Sigmoid colon (tissue), 7 donors: ENCODE measurements at places on chromosomes 16 and 17. TPM values are rescaled to one million over a fixed set of nuclear protein-coding genes. Genes with fewer than 3 reads are reported as not detected.
A peak's percentile ranks its signal among the peaks of the same experiment; 100 is the strongest.

DNA sequence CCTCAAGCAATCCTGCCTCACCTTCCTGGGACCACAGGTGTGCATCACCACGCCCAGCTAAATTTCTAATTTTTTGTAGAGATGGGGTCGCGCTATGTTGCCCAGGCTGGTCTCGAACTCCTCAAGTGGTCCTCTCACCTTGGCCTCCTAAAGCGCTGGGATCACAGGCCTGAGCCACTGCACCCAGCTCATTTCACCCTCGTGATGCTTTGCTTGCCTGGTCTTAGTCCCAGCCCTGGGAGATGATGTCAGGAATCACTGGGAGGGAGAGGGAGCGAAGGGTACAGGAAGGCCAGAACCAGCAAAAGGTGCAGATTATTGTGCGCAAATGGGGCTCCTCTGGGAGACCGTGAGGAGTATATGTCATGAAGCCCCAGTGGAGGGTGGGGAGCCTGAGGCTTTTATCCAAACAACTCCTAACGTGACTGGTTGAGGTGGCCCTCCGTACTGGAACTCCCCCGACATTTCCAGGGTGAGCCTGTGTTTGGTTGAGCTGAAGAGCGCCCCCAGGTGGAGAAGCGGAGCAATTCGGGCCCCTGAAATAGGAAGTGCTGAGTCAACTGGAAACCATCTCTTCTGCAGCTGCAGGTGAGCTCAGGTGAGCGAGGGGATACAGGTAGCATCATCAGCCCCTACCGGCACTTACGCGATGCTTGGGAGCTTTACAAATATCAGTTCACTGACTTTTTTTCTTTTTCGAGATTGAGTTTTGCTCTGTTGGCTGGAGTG, 41.2 kb upstream of the HAPSTR1 start:
- DNase-seq: no peak

CIAO2B gene
- total RNA-seq: 73.1 TPM

DNA sequence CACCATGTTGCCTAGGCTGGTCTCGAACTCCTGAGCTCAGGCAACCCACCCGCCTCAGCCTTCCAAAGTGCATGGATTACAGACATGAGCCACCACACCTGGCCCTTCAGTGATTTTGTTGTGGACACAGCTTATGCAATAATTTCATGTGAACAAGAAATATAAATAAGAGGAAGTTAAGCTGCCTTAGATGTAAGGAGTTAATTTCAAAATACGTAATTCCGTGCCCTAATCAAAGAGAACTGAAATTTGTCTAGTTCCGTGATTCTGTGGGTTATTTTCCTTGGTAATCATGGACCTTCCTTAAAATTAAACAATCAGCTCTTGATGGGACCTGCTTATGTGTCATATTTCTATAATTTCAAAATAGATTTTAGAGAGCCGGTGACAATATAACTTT, 11.9 kb downstream of the TVP23A start:
- no peak for DNase-seq

DNA sequence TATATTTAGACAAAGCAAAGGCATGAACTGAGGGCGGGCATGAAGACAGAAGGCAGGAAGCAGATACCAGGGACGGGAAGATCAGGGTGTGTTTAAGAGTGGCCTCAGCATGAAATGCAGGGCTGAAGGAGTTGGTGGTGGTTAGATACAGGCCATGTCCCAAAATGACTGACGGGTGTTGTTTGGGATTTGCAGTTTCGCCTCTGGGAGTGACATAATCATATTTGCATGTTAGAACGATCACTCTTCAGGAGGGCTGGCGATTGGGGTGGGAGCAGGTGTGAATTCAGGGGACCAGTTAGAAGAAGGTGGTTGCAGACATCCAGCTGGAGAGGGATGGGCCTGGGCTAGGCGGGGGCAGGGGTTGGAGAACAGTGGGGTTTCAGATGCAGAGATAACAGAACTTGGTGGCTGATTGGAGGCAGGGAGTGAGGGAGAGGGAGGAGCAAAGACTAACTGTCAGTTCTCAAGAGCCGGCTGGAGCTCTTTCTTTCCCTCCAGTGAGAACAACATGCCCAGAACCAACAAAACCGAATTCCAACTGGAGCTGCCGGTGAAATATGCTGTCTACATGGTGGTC, 27.2 kb upstream of the ITGAX start:
- DNase-seq: no peak

- DNase-seq: no peak
Measured at GRCh38 chr17:17704931-17705330, 23.7 kb downstream of the RAI1 start.

GRCh38 chr17:66727634-66728570, 107.0 kb upstream of the CACNG5 start:
- DNase-seq: peak; percentile 68

SLFN13 gene
- 19.9 TPM for total RNA-seq

DNA sequence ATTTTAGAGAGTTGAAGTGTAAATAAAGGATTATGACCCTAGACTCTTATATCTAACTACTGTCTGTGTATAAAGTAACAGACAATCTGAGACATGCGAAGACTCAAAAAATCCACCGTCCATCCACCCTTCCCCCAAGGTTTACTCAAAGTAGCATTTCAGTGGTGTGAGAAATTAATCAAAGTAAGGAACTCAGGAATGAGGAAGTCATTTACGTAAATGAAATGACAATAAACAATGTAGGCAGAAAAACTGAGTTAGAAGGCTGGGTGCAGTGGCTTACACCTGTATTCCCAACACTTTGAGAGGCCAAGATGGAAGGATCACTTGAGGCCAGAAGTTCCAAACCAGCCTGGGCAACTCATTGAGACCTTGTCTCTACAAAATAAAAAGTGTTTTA, 19.8 kb upstream of the NTN1 start:
- no peak for DNase-seq

CMTM2 gene
- not detected for total RNA-seq

EXOC3L1 gene
- total RNA-seq: 1.1 TPM

- no peak for DNase-seq
Measured at GRCh38 chr16:2147378-2147777, 1.0 kb upstream of the RAB26 start.

- no peak for DNase-seq
Measured at GRCh38 chr16:88651276-88651988, 579 bp upstream of the CYBA start.

- DNase-seq: peak; percentile 56
Measured at GRCh38 chr17:65103896-65104295, 33.3 kb upstream of the RGS9 start.

SLC5A11 gene
- total RNA-seq: 0.14 TPM

DNA sequence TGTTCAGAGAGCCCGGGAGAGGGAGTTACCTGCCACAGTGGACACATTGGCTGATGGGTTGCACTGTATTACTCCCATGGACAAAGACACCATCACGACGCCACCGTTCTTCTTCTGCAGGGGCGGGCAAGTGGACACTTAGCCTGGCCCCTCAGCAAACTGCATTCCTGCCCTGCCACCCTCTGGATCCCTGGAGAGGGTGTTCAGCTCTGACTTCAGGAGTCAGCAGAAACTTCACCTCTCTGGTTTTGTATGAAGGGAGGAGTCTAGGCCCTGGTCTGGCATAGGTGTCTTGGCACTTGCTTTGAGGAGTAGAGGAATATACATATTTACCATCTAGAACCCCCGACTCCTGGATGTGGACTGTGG, 9.3 kb downstream of the DPEP2 start:
- DNase-seq: no peak

CENPX gene
- 78.4 TPM for total RNA-seq

GRCh38 chr17:378068-378467, 25.5 kb upstream of the RPH3AL start:
- no peak for DNase-seq

DNA sequence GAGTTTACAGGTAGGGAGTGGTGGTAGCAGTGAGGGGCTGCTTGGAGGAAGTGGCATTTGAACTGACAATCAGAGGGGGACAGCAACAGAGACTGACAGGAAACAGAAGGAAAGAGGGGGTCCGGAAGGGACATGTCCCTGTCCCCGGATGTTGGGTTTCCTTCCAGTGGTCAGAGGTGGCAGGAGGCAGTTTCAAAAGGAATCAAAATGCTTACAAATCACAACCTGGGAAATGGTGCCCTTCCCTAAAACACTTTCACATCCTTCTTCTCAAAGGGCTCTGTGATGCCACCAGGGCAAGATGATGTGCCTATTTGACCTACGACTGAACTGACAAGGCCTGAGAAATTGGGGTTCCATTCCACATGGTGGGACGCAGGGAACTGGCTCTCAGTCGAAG, 19.7 kb downstream of the ADGRG1 start:
- DNase-seq: no peak

DNA sequence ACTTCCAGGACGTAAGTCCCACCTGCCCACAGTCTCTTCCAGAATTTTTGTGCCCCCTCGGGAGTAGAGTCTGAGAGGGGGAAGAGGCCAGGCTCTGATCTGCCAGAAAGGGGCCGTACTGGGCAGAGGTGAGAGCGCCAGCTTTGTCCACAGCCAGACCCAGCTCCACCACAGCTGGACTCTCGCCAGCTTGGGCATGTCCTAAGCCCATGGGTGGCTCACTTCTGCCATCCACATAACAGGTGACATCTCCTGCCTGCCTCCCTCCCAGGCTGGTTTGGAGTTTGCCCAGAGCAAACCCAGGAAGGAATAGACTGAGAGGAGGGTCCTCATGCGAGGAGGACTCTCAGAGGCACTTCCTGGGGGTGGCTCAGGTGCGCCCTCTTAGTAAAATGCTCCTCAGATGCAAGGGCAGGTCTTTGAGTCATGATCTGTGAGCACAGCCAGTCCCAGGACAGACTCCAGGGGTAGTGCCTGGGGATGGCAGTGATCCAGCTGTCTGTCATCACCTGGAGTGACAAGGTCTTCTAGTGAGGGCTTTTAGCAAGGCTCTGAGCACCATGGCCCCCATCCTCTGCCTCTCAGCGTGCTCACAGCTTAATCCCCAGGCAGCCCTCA, 89.2 kb downstream of the AMFR start:
- DNase-seq: no peak

DNA sequence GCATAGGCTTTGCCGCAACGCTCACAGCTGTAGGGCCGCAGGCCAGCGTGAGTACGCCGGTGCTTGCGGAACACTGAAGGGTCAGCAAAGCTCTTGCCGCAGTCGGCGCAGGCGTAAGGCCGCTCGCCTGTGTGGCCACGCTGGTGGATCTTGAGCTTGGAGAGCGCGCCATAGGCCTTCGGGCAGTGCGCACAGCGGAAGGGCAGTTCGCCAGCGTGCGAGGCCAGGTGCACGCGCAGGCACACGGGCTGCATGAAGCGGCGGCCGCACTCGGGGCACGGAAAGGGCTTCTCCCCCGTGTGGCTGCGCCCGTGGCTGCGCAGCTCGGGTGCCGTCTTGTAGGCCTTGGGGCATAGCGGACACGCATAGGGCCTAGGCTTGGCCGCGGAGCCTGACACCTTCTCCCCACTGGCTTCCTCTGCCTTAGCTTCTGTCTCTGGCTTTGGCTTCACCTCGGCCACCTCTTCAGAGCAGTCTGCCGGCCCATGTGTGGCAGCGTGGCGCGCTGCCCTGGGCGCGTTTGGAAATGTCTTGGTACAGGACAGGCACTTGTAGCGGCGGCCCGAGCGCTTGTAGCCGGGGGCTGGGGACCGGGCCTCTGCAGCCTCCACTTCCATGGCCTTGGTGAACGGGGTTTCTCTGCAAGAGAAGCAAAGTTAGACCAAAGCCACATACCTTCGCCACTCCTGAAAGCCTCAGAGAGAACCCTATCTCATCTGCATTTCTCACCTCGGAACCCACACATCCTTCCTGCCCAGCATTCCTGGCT, 10.0 kb downstream of the ZNF668 start:
- no peak for DNase-seq

PRR11 gene
- 0.49 TPM for total RNA-seq

CD79B gene
- 0.81 TPM for total RNA-seq

GRCh38 chr16:82761236-82761635, 134.5 kb downstream of the CDH13 start:
- peak; percentile 78 for DNase-seq
